Astrocyte (in vitro differentiated cells and primary cell): ENCODE measurements at places on chromosomes 1 and 21. TPM values are rescaled to one million over a fixed set of nuclear protein-coding genes. Genes with fewer than 3 reads are reported as not detected.

The AQP10 gene
- 0.17 TPM in 1 of 2 replicates, not detected in the other for total RNA-seq

DNA sequence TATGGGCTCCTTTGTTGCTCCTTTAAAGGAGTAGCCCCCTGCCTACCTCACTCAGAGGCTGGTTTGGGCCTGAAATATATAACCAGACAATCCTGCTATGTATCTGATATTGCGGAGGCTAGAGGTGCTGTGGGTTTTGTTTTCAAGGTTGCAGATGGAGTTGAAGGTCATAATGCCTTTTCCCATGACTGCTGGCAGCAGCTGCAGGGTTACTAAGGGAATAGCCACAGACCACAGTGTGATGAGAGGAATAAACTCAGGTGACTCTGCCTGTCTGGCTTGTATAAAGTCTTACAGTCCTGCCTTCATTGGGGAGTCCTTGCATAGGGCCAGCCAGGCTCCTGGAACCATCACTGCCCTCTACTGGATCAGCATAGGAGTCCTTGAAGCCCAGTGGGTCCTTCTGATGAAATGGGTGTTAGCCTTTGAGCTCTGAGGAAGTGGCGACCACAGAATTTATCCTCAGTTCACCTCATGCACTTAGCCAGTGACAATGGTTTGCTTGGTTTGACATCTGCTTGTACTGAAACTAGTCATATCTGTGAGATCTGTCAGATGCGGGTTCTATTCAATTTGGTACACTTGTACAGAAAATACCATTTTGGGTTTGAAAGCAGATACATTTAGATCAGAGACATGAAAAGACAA, 174.4 kb upstream of the HMCN1 start:
- H3K36me3 ChIP-seq = no peaks in the 10 kb centered on the region
- DNase-seq = peak; percentile 26
- no peaks in the 10 kb centered on the region for H3K27me3 ChIP-seq
- no peak overlapping the region for H3K4me3 ChIP-seq
- peaks cover 5% of the 10 kb centered on the region for H3K4me1 ChIP-seq
- H3K27ac ChIP-seq = no peak overlapping the region

The PRPF38B gene
- total RNA-seq = 31.9 and 36.9 TPM in 2 replicates

The XCL1 gene
- not detected in 2 replicates for total RNA-seq

The LORICRIN gene
- not detected in 2 replicates for total RNA-seq

DNA sequence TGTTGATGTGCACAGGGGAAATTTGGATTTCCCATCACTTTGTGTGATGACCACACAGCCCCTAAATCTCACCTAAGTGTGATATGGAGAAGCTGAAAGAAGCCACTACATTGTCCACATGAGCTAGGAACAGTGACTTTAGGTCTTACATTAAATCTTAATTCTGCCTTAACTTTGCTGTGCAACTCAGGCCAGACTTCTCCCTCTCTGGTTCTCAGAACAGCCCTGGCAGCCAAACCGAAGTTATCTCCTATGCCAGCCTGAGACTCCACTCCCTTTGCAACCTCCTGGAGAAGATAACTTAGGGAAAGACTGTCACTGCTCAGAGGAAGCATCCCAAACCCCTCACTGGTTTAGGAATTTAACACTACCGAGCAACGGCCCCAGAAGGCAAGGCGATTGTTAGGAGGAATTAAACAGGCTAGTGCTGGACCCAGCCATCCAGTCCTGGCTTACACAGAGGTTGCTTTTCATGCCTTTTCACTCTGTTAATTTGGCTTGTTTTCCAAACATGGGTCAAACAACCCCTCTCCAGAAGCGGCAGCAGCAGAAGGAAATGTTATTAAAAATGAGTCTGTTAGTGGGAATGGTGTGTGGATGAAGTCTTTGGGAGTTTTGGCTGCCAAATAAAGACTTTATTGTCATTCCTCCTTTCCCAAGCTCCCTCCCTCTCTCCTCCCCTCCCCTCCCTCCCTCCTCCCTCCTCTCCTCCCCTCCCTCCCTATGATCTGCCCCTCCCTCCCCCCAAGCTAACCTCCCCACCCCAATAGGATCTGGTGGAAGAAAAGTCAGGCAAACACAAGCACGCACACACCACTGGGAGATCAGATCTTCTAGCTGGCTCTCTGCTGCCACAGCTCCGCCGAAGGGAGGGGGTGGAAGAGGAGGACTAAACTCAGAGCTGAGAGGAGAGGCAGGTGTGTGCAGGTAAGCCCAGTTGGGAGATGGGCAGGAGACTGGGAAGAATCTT, at the start of gene PRELP:
TSS of gene PRELP (plus strand) at position 795 of the 970 bp plus-strand sequence. CDS start 7,379 bp downstream, outside the sequence.
- H3K27me3 ChIP-seq = peaks cover 45% of the 10 kb centered on the region
- DNase-seq = no peak
- no peak within 1 kb of the TSS for H3K4me3 ChIP-seq
- no peak within 1 kb of the TSS for H3K27ac ChIP-seq
- H3K4me1 ChIP-seq = peaks cover 4% of the 10 kb centered on the region

GRCh38 chr1:32980080-32980479, 15.5 kb upstream of the RNF19B start:
- DNase-seq = no peak
- no peaks in the 10 kb centered on the region for H3K36me3 ChIP-seq
- peaks cover 10% of the 10 kb centered on the region for H3K4me1 ChIP-seq
- H3K27me3 ChIP-seq = no peaks in the 10 kb centered on the region
- no peak overlapping the region for H3K27ac ChIP-seq

The TNFRSF4 gene
- 0.34 and 0.41 TPM in 2 replicates for total RNA-seq

- peak overlapping the region; percentile 30 for H3K27ac ChIP-seq
- peaks cover 34% of the 10 kb centered on the region for H3K27me3 ChIP-seq
- DNase-seq = peak; percentile 92
- H3K4me1 ChIP-seq = peaks cover 32% of the 10 kb centered on the region
- H3K36me3 ChIP-seq = no peaks in the 10 kb centered on the region
These were observed 179.3 kb downstream of the ETS2 start for GRCh38 chr21:38984982-38985567.

GRCh38 chr1:53615101-53615500, 123.9 kb downstream of the GLIS1 start:
- no peak for DNase-seq
- H3K27ac ChIP-seq = no peak overlapping the region
- no peaks in the 10 kb centered on the region for H3K27me3 ChIP-seq
- H3K4me1 ChIP-seq = peaks cover 8% of the 10 kb centered on the region
- no peaks in the 10 kb centered on the region for H3K36me3 ChIP-seq

The TMCO4 gene
- total RNA-seq = 1.8 and 2.4 TPM in 2 replicates

DNA sequence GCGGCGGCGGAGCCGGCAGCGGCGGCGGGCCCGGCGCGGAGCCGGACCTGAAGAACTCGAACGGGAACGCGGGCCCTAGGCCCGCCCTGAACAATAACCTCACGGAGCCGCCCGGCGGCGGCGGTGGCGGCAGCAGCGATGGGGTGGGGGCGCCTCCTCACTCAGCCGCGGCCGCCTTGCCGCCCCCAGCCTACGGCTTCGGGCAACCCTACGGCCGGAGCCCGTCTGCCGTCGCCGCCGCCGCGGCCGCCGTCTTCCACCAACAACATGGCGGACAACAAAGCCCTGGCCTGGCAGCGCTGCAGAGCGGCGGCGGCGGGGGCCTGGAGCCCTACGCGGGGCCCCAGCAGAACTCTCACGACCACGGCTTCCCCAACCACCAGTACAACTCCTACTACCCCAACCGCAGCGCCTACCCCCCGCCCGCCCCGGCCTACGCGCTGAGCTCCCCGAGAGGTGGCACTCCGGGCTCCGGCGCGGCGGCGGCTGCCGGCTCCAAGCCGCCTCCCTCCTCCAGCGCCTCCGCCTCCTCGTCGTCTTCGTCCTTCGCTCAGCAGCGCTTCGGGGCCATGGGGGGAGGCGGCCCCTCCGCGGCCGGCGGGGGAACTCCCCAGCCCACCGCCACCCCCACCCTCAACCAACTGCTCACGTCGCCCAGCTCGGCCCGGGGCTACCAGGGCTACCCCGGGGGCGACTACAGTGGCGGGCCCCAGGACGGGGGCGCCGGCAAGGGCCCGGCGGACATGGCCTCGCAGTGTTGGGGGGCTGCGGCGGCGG, 1.0 kb downstream of the ARID1A start:
- no peaks in the 10 kb centered on the region for H3K27me3 ChIP-seq
- H3K36me3 ChIP-seq = no peaks in the 10 kb centered on the region
- DNase-seq = no peak
- H3K4me1 ChIP-seq = peaks cover 60% of the 10 kb centered on the region
- peak overlapping the region; percentile 79 for H3K27ac ChIP-seq
- H3K4me3 ChIP-seq = peak overlapping the region; percentile 74

The LIPI gene
- total RNA-seq = not detected in 2 replicates

- no peak overlapping the region for H3K4me3 ChIP-seq
- no peaks in the 10 kb centered on the region for H3K4me1 ChIP-seq
These were observed 69.6 kb upstream of the KRTAP19-8 start for GRCh38 chr21:31107871-31108270.

DNA sequence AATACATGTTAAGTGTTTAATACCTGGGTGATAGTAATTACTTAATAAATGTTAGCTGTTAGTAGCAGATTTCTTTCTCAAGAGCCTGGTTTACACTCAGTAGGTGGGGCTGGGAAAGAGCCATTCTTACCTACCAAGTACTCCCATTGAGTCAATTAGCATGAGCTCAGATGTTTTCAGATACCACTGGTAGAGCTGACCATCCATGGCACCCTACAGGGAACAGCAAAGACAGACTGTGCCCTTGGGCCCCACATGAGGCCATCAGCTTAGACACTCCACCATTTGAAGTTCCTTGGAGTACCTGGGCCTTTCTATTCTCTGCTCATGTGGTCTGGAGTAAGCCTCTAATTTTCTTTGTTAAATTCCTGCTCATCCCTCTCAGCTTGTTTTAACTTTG, 179.3 kb downstream of the CACNA1E start:
- H3K4me1 ChIP-seq = no peaks in the 10 kb centered on the region
- H3K27me3 ChIP-seq = no peaks in the 10 kb centered on the region
- H3K36me3 ChIP-seq = no peaks in the 10 kb centered on the region
- no peak overlapping the region for H3K27ac ChIP-seq

The ADGRB2 gene
- total RNA-seq = 25.1 and 25.8 TPM in 2 replicates

The THEM4 gene
- total RNA-seq = 15.7 and 17.5 TPM in 2 replicates

GRCh38 chr1:21794656-21795055, 11.7 kb upstream of the USP48 start:
- no peaks in the 10 kb centered on the region for H3K36me3 ChIP-seq
- no peak overlapping the region for H3K4me3 ChIP-seq
- H3K27ac ChIP-seq = no peak overlapping the region
- no peaks in the 10 kb centered on the region for H3K4me1 ChIP-seq
- no peak for DNase-seq

- H3K4me1 ChIP-seq = no peaks in the 10 kb centered on the region
- peaks cover 10% of the 10 kb centered on the region for H3K27me3 ChIP-seq
- DNase-seq = no peak
- no peak overlapping the region for H3K4me3 ChIP-seq
These were observed 109.7 kb upstream of the SYT6 start for GRCh38 chr1:114263343-114263742.

DNA sequence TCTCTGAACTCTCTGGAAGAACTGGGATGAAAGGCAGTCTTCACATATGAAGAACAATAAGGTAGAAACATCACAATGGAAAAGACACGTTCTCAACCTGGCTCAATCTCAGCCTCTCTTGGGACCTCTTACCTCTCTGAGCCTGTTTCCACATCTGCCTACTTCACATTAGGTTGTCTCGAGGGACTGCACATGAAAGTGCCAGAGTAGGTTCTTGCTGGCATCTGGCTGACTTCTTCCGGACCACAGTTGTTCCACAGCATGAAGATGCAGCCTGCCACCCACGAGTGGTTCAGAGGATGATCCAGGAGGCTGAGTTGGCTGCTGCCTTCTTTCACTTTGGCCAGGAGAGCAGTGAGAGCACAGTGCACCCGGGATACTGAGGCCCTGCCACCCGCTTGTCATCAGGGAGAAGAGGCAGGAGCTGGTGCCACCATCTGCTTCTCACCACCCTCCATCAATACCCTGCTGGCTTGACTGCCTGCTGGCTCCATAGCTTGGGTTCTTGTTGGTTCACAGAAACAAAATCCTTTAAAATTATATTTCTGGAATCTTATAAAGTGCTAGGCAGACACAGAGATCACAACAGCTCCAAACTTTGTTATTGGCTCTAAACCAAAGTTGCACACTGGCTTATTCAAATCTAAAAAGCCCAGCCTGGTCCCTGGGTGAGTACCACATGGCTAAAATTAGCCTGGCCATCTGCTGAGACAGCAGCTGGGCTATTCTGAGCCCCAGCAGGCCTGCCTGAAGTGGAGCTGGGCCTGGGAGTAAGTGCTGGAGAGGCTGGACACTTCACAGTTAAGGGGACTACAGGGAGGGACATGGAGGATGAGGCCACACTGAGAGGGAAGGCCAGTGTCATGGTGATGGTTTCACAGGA, 46.9 kb upstream of the LIN9 start:
- H3K27me3 ChIP-seq = no peaks in the 10 kb centered on the region
- no peak for DNase-seq
- no peaks in the 10 kb centered on the region for H3K4me1 ChIP-seq

DNA sequence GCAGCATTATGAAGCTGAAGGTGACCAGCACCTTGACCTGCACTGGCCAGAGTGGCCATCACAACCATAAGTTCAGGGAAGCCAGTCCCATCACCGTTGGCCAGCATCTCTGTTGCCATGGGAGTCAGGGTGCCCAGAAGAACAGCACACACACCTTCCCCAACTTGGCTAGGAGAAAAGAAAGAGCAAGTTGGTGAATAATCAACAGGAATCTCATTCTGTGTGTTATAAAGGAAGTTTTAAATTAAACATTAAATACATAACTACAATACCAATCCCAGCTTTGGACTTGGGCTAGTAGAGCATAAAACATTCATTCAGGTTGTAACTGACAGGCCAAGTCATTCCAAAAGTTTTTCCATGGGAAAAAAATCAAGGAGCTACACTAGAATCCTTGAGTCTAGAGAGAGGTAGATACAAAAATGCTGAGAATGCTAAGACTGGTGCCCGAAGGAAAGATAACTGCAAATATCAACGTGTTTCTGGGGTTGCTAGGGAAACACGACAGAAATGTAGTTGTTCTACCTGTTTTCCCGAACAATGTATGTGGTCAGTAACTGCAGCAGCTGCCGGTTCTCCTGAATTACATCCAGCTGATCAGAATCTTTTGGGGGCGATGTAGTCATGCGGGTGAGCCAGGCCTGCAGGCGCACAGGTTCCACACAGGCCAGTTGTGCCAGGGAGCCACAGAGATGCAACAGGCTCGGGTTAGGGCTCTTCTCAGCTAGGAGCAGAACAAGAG, 45.6 kb downstream of the UBR4 start:
- H3K27ac ChIP-seq = no peak overlapping the region
- peaks cover 10% of the 10 kb centered on the region for H3K4me1 ChIP-seq
- no peaks in the 10 kb centered on the region for H3K27me3 ChIP-seq
- H3K4me3 ChIP-seq = no peak overlapping the region

- DNase-seq = no peak
- no peaks in the 10 kb centered on the region for H3K36me3 ChIP-seq
- H3K4me1 ChIP-seq = peaks cover 10% of the 10 kb centered on the region
- H3K27ac ChIP-seq = no peak overlapping the region
- no peak overlapping the region for H3K4me3 ChIP-seq
- H3K27me3 ChIP-seq = no peaks in the 10 kb centered on the region
These were observed 20.3 kb upstream of the TNFRSF1B start for GRCh38 chr1:12146343-12147112.

DNA sequence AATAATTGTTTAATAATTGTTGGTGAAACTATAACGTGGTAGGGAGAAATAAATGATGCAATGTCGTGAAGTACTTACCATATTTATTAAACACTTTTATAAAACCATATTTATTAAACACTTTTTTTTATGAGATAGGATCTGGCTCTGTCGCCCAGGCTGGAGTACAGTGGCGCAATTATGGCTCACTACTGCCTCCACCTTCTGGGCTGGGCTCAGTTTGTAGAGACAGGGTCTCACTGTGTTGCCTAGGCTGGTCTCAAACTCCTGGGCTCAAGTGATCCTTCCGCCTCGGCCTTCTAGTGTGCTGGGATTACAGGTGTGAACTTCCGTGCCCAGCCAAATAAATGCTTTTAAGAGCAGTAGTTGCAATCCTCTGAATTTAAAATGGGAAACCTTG, 76.0 kb upstream of the PGD start:
- no peaks in the 10 kb centered on the region for H3K27me3 ChIP-seq
- DNase-seq = no peak
- peaks cover 17% of the 10 kb centered on the region for H3K36me3 ChIP-seq
- no peaks in the 10 kb centered on the region for H3K4me1 ChIP-seq
- H3K4me3 ChIP-seq = no peak overlapping the region
